ENCODE measurements at places on chromosomes 1 and 21. TPM values are rescaled to one million over a fixed set of nuclear protein-coding genes. Genes with fewer than 3 reads are reported as not detected.

Gene ST6GALNAC3
- 4.6 TPM for total RNA-seq

Gene SMCP
- not detected for total RNA-seq

Gene S100A7A
- total RNA-seq, result not detected

Gene ATP6V1G3
- not detected for total RNA-seq

Gene PLA2G2A
- 1,124 TPM for total RNA-seq

DNA sequence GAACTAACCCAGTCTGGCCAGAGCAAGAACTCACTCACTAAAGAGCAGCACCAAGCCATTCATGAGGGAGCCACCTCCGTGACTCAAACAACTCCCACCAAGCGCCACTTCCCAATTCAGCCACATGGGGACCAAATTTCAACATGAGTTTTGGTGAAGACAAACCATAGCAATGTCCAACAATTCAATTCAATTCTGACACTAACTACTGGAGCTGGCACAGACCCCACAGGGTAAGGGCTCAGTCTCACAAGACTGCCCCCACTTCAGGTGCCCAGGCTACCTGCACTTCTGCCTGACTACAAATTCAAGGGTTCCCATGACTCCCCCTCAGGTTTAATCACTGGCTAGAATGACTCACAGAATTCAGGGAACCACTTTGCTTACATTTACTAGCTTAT lies 48.8 kb upstream of the RAP1A start:
- no peak for DNase-seq

DNA sequence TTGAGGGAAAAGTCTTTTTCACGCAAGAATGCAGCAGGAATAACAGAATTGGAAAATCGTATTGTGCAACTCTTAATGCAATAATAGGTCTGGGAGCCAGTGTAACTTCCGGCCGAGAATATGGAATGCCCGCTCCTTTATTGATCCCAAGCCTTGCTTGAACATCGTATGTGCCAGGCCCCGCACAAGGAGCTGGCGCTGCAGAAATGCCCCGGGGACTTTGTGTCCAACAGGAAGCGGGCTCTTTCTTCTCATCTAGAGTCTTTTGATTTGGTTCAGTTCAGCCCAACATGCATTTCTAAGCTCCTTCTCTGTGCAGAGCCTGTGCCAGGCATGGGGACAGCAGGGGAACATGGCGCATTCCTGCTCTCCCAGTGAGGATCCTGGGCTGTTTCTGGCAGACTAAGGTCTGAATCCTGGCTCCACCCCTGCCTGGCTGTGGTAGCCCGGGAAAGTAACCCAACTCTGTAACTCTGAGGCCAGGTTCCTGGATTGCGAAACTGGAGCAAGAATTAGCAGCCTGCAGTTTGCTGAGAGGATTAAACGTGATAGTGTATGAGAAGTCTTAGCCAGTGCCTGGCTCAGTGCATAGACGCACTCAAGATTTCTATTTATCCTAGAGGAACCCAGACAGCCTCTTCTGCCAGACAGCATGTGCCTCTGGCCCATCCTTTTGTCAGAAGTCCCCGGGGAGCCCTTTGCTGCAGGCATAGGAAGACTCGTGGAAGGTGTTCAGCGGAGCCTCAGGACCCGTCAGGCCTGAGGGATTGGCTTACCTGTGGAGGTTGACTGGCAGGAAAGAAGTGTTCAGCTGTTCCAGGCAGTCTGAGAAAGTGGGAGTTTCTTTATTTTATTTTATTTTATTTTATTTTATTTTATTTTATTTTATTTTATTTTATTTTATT lies 987 bp upstream of the CDCP2 start:
- DNase-seq, result peak; percentile 58

GRCh38 chr1:59360170-59360569 lies 63.3 kb downstream of the FGGY start:
- peak; percentile 31 for DNase-seq

DNA sequence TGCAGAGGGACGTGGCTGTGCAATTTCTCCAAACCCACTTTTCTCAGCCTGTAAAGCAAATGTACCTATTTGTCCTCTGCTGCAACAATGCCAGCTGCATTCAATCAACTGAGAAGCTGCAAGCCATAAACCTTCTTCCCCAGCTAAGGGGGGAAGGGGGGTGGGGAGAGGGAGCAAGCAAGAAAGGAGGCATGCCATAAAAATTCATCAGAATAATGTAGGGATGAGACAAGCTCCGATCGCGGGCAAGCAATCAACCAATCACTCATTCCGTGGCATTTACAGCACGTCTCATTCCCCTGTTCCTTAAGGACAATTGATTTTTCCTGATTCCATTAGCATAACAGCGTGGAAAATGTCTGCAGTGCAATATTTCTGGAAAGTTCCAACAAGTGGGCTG lies 144.8 kb downstream of the DMRTA2 start:
- no peak for DNase-seq

DNA sequence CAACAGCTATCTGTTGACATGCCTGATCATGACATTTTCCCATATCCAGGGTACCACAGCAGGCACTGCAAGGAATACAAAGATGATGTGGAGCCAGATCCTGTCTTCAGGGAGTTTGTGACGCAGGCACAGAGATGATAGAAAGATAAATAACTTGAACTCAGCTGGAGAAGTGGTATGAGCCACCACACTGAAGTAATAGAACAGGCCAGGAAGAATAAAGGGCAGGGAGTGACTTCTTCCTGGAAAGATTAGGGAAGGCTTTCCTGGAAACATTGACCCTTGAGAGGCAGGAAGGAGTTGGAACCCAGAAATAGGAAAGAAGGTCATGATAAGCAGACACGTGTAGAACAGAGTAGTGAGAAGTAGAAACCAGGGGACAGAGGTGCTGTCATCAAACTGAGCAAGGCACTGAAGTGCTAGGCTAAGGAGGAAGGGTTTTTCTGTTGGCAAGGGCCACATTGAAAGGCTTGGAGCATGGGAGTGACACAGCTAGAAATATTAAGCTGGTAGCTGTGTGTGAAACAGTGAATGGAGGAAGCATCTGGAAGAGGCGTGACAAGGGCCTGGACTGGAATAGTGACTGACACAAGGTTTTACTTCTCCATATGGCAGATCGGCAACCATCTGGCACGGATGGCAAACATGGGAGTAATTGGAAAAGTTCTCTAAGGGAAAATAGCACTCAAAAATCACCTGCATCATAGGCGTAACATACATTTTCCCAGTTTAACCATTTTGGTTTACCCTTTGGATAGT lies 68.4 kb downstream of the AK5 start:
- no peak for DNase-seq

- peak; percentile 70 for DNase-seq
Measured at GRCh38 chr21:34745557-34746255, 76.9 kb downstream of the CLIC6 start.

GRCh38 chr1:160069460-160070231 lies at the start of gene KCNJ10:
KCNJ10 (minus strand) TSS chr1:160070160; CDS start chr1:160042532, 27,628 bp downstream.
- DNase-seq, result no peak

DNA sequence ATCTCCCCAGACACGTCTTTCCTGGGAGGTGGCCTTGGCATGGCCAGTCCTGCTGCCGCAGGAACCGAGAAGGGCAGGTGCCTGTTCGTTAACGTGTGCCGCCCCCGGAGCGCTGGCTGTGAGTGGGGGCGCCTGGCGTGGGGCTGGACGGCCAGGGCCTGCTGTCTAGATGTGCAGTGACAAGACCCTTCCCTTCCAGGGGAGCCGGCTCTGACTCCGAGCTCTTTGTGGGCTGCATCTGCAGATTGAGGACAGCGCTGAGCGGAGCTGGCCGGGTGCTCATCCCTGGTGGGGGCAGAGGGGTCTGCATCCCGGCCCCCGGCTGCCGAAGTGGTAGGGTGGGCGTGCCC lies 13.0 kb downstream of the COL18A1 start:
- peak; percentile 23 for DNase-seq

Measured in left cardiac atrium (tissue), 4 donors.